ENCODE measurements at places on chromosomes 2 and 18.

GRCh38 chr2:80061881-80062280, 242.7 kb downstream of the LRRTM1 start:
- no peak for DNase-seq

DNA sequence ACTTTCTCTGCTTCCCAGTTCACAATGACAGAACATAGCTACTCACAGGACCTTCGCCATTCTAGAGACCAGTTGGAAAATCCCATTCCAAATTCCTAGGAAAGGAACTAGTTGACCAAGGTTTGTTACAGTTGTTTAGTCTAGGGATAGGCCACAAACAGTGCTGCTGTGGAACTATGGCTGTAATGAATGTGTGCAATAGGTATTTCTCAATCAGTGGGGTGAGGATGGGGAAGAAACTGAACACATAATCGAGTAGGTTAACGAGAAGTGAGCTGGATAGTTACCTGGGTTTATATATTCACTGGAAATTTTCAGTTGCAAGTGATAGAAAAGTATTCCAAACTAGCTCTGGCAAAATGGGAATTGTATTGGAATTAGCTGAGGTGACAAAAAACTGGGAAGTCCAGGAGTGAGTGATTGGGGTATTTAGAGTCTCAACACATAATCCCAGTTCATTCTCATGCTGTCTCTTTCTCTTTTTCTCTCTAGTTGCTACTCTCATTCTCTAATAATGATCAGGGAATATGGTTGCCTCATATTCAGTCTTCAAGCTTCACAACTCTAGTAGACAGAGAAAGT, 18.2 kb upstream of the HMSD start:
- no peak for DNase-seq

- DNase-seq = no peak
Measured at GRCh38 chr18:44876755-44877154, 196.1 kb downstream of the SETBP1 start.

DNA sequence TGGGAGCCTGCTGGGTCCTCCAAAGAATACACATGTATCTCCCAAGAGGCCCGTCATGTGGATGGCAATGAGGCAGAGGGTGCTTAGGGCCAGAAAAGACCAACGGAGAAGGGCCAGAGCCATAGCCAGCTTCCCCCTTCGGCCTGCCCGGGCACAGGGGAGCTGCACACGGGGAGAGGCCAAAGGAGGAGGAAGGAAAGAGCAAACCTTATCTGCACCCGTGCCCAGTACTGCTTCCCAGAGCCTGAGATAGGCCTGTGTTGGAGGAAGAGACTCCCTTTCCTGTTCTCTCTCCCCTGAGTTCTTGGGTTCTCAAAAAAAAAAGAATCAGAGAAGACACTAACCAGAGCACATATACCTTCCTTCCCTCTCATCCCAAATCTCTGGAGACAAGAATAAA, 250.3 kb downstream of the ANAPC1 start:
- DNase-seq = no peak

GRCh38 chr2:38528008-38528442, 74.7 kb downstream of the HNRNPLL start:
- peak; percentile 62 for DNase-seq

- DNase-seq = no peak
Measured at GRCh38 chr2:152564754-152565551, 152.3 kb downstream of the PRPF40A start.

- peak; percentile 10 for DNase-seq
Measured at GRCh38 chr18:55577812-55578539, 10.0 kb downstream of the TCF4 start.

- no peak for DNase-seq
Measured at GRCh38 chr2:39516347-39517101, 79.4 kb upstream of the MAP4K3 start.

DNA sequence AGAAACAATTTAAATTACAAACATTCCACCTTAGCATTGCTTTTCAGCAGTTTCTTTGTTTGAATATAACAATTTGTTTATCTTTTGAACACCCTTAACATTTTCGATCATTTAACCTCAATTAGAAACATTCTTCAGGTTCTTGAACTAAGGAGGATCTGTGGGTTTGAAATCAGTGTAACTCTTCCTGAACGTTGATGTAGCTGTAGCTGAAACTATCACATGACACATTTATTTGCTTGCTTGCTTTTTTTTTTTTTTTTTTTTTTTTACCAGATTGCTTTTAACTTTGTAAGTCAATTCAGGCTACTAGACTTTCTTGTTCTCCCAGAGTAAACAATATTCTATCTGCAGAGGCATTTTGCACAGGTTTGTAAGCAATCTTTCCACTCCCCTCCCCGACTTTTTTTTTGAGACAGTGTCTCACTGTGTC, 47.6 kb downstream of the GPD2 start:
- no peak for DNase-seq

GRCh38 chr2:213251618-213252017, 32.6 kb upstream of the SPAG16 start:
- DNase-seq = peak; percentile 76

- DNase-seq = no peak
Measured at GRCh38 chr2:158805936-158806335, 10.8 kb downstream of the DAPL1 start.

DNA sequence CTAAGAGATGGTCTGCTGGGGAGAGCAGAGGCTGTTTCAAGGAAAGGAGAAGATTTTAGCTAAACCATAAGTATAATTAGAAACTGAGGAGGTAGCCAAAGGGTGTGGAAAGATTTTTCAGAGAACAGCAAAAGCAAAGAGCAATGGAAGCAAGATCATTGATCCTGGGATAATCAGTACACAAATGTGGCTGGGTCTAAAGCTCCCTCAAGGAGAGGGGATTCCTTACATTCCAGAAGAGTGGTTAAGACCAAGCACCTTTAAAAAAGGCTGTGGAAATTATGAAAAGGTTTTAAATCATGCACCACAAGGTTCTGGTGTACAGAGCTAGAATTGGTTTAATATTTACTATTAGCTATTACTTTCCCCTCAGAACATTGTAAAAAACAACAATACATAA, 246.0 kb upstream of the UBE2E3 start:
- no peak for DNase-seq

- no peak for DNase-seq
Measured at GRCh38 chr2:102184018-102184417, 2.8 kb upstream of the IL1RL2 start.

DNA sequence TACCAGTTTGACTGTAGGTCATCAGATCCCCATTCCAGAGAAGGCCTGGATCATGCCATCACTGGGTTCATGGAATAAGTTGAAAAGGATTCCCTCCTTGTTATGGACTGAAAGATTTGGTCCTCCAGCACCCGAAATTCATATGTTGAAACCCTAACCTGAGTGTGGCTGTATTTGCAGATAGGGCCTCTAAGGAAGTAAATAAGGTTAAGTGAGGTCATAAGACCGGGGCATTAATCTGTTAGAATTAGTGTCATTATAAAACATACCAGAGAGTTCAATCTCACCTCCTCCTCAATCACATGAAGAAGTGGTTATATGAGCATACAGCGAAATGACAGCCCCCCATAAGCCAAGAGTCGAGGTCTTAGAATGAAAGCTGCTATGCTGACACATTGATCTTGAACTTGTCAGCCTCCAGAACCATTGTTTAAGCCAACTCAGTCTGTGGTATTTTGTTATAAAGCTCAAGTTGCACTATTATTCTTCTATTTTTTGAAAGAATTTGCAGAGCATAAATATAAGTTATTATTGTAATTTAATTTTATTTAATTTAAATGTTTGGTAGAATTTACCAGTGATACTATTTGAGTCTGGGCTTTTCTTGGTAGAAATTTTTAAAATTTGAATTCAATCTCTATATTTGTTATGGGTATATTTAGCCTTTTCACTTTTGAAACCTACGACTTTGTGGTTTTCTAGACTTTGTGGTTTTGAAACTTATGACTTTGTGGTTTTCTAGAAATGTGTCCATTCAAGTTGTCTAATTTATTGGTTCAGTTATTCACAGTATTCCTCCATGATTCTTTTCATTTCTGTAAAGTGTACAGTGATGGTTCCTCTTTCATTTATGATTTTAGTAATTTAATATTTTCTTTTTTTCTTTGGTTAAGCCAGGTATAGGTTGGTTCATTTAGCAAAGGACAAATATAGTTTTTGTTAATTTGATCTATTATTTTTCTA, 1206.7 kb upstream of the CDH2 start:
- no peak for DNase-seq

DNA sequence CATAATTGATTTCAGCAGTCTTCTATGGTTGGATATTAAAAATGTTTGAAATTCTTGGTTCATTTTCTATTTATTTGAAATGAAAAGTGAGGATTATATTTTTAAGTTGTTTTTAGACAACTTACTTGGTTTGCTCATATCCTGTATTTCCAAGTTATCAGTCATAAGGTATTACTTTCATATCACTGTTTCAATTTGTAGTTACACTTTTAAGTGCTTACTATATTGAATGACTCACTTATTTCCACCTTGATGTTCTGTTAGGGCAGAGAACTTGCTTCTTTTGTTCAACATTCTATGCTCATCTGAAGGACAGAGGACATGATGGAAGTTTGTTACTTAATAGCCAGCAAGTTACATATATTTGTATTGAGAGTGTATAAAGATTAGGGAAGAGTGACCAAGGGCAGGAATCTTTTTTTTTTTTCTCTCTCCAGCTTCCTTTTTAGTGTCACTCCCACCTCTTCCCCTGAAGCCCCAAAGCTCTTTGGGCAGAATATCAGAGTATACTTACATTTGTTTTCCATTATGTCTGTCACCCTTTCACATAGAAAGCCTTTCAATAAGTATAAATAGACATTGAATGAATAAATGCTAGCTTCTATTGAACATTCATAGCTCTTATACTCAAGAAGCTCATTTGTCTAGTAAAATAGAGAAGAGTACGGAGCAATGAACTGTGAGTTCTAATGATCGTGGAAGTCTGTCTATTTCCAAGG, 28.1 kb downstream of the PIK3C3 start:
- peak; percentile 23 for DNase-seq

DNA sequence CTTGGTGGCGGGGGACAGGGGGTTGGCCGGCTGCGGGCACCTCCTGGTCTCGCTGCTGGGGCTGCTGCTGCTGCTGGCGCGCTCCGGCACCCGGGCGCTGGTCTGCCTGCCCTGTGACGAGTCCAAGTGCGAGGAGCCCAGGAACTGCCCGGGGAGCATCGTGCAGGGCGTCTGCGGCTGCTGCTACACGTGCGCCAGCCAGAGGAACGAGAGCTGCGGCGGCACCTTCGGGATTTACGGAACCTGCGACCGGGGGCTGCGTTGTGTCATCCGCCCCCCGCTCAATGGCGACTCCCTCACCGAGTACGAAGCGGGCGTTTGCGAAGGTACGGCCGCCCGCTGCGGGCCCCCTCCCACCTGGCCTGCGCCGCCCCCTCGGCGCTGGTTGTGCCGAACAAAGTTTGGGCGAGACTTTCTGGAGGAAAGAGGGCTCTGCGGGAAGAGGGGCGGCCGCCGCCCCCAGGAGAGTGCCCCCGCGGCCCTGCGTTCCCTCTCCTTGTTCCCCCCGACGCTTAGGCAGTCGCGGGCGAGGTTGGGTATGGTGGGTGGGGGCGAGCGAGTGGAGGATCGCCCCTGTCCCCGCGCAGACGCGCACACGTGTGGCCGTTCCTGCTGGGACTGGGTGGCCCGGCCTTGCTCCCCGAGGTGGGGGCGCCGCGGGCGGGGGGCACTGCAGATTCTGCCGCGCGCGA, 866 bp downstream of the CRIM1 start:
- peak; percentile 44 for DNase-seq

- DNase-seq = no peak
Measured at GRCh38 chr2:103010751-103011150, 248.9 kb downstream of the TMEM182 start.

GRCh38 chr2:24082787-24083566, 1.7 kb downstream of the TP53I3 start:
- no peak for DNase-seq

- DNase-seq = peak; percentile 38
Measured at GRCh38 chr18:5073026-5073944, 123.8 kb downstream of the AKAIN1 start.

GRCh38 chr2:239363946-239364637, 36.7 kb downstream of the HDAC4 start:
- DNase-seq = no peak

DNA sequence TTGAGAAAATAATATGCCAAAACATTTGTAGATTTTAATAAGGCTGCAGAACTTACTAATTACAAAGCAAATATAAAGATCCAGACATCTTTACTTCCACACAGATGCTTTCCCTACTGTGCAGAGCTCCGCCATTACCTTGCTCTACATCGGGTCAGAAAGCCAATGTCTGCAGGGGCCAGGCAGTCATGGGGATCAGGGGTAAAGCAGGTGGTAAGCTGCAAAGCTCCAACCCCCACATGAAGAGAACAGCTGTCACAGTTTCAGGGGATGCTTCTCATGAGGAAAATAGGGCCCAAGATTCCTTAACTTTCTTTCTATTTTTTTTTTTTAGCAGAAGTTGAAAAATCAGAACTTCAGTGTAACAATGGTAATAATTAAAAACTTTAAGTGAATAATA, 102.7 kb downstream of the DCC start:
- no peak for DNase-seq

GRCh38 chr2:144510294-144510991, 9.5 kb downstream of the ZEB2 start:
- DNase-seq = no peak

- no peak for DNase-seq
Measured at GRCh38 chr2:39484620-39485495, 47.8 kb upstream of the MAP4K3 start.

DNA sequence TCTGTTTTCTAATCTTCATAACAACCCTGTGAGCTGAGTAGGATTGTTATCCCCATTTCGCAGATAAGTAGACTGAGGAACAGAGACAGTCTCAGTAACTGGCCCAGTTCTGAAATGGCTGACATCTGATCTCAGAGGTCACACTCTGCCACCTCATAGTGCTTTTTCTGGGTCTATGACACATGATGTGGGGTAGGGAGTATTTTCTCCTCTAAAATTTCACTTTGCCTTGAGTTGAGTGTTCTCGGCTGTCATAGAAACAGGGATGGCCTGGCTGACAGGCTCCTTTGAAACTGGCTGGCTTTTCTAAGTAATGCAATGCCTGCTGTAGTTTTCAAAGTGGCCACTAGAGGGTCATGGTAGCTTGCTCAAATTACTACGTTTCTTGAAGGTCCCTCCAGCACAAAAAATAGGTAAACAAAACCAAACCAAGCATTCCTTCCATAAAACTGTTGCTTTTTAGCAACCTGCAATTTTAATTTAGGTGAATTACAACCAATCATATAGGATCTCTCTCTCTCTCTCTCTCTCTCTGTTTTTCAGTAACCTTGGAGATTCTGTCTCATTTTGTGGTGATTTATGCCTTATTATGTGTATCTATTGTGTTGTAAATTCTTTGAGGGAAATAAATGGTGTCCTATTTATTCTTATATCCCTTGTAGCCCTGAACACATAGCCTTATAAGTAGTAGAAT, 84.2 kb upstream of the TTN start:
- peak; percentile 79 for DNase-seq
